ENCODE measurements at places on chromosomes 3 and 15.

- DNase-seq: no peak
Observed at GRCh38 chr3:39435006-39435748, 28.7 kb downstream of the RPSA start.

GRCh38 chr3:153789380-153789779 lies 331.8 kb upstream of the ARHGEF26 start:
- no peak for DNase-seq

DNA sequence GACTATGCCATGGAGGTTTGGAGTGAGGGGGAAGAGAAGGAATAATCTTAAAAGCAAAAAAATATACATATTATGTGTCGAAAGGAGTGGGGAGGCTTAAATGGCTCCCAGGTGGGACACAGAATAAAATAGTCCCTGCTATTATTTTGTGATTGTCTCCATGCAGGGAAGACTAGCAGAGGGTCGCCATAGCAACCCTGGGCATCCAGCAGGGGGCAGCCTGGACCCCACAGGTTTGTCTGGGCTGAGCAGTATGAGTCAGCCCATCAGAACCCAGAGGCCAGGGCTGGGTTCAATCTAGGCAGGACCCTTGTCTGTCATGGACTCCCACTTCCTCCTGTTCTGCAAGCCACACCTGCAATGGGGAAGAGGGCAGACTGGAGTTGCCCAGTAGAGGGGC lies 17.6 kb upstream of the LINGO1 start:
- no peak for DNase-seq

DNA sequence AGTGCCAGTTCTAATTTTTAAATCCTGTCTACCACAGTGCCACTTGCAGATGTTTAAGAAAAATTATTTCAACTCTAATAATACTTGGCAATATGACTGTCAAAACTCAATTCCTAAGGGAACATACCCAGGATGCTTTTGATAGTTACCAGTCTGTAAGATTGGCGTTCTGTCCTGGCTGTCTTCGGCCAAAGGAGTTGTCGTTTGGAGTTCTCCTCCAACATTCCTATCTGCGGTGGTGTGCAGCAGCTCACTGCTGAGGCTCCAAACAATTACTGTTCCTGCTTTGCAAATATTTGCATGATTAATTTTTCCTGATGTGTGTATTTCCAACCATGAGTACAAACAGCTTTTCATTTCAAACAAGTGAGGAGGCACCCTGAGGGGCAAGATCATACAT lies 330.8 kb upstream of the DPH6 start:
- DNase-seq: no peak

DNA sequence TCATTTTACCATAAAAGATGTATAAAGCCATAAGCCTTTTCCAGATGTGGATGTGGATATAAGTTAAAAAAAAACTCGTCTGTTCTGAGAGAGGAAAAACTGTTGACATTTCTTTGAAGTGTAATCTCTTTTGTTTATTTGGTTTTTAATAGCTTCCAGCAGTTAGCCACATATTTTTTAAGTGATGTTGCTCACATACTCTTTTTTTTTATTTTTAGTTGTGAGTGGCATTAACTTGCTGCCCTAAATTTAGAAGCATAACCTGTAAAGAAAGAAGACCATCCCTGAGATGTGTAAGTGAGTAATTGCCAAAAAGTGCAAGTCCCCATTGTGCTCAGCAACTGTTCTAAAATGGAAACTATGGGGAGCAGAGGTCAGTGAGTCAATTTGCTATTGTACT lies 415.9 kb upstream of the MDFIC2 start:
- DNase-seq: no peak

GRCh38 chr3:172233474-172234277 lies 194.3 kb downstream of the FNDC3B start:
- DNase-seq: no peak
